ENCODE measurements at places on chromosomes 1 and 21.

DNA sequence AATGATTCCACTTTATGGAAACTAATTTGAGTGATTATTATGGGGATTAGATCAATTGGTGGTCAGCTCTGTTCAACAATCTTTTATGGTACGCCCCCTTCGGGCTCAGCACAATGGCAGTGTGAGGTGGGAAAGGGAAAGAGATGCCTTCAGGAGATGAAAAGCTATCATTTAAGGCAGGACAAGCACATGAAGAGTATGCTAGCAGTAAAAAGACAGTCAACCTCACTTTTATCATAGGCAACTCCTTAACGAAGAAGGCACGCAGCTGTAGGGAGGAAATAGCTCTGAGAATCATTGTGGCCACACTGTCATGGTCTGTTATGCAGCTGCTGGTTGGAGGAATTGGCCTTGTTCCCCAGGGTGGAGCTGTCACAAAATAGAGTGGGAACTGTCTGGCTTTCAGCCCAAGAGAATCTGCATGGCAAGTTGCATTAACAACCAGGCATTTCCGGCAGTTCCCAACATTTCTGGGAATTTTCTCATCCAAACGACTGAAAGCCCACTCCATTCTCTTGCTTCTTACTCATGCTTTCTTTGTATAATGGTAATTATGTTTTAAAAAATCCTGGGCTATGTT is 54.4 kb upstream of the BCL10 start:
- H3K27ac ChIP-seq = peak overlapping the region; percentile 98
- H3K27me3 ChIP-seq = no peaks in the 10 kb centered on the region
- H3K36me3 ChIP-seq = no peaks in the 10 kb centered on the region
- peak; percentile 95 for DNase-seq
- H3K4me3 ChIP-seq = no peak overlapping the region
- H3K4me1 ChIP-seq = peaks cover 89% of the 10 kb centered on the region

- H3K36me3 ChIP-seq = no peaks in the 10 kb centered on the region
- H3K4me1 ChIP-seq = no peaks in the 10 kb centered on the region
- DNase-seq = no peak
- peaks cover 8% of the 10 kb centered on the region for H3K27me3 ChIP-seq
- no peak overlapping the region for H3K27ac ChIP-seq
These were observed 2.0 kb downstream of the TSHB start for GRCh38 chr1:115031595-115031994.

GRCh38 chr1:246691622-246692495 is 32.4 kb upstream of the SCCPDH start:
- H3K4me3 ChIP-seq = no peak overlapping the region
- peaks cover 4% of the 10 kb centered on the region for H3K4me1 ChIP-seq
- no peak for DNase-seq
- no peaks in the 10 kb centered on the region for H3K27me3 ChIP-seq

DNA sequence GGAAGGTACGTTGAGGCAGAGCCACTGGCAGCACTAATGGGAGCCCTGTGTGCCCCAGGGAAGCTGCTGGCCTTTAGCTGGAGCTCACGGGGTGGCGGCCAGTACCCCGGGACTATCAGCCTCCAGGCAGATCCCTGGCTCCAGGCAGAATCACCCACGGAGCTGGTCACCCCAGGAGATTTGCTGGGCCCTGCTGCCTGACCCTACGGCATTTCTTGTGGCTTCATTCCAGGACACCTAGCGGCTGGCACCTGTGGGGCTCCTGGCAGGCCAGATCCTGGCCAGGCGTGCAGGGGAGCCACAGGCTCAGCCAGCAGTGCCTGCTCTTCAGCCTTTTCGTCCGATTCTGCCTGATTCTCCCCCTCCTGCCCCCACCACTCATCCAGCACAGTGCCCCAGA is 7.1 kb downstream of the PADI1 start:
- H3K36me3 ChIP-seq = no peaks in the 10 kb centered on the region
- H3K4me3 ChIP-seq = no peak overlapping the region
- no peak overlapping the region for H3K27ac ChIP-seq
- DNase-seq = no peak
- H3K27me3 ChIP-seq = no peaks in the 10 kb centered on the region

DNA sequence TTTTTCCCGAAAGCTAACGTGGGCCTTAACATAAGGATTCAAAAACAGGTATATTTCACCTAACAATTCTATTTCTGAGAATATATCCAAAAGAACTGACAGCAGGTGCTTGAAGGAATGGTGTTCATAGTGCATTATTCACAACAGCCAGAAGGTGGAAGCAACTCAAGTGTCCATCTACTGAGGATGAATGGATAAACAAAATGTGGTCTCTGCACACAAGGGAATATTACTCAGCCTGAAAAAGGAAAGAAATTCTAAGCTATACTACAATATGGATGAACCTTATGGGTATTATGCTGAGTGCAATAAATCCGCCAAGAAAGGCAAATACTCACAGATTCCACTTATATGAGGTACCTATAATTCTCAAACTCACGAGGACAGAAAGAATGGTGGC is 6.1 kb upstream of the RIPPLY3 start:
- H3K36me3 ChIP-seq = no peaks in the 10 kb centered on the region
- no peak overlapping the region for H3K4me3 ChIP-seq
- H3K27me3 ChIP-seq = peaks cover 6% of the 10 kb centered on the region

DNA sequence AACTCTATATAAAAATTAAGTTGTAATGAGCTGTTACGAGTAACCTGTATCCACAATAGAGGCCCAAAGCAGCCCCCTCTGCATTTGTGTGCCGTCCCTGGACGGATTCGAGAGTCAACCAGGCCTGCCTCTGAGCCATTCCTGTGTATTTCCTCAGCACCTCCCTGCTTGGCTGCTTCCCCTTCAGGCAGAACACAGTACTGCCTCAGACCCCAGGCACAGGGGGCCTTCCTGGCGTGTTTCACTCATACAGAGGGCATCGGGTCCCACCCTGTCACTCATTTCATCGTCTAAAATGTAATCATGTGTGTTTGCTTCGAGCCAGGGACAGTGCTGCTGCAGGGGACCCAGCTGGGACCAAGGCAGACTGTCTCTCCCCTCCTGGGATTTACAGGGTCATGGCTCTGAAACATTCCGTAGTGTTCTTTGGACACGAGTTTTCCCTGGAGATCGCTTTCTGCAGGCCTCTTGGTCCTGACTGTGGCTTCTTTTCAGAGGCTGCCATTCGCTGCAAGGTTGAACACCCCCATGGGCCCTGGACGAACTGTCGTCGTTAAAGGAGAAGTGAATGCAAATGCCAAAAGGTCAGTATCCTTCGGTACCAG is 19.4 kb downstream of the LGALS8 start:
- no peak overlapping the region for H3K27ac ChIP-seq
- H3K36me3 ChIP-seq = peaks cover 59% of the 10 kb centered on the region
- H3K27me3 ChIP-seq = no peaks in the 10 kb centered on the region
- H3K4me1 ChIP-seq = no peaks in the 10 kb centered on the region
- no peak overlapping the region for H3K4me3 ChIP-seq

- no peak overlapping the region for H3K27ac ChIP-seq
- peaks cover 14% of the 10 kb centered on the region for H3K4me1 ChIP-seq
- DNase-seq = peak; percentile 13
- H3K36me3 ChIP-seq = no peaks in the 10 kb centered on the region
- no peak overlapping the region for H3K4me3 ChIP-seq
- no peaks in the 10 kb centered on the region for H3K27me3 ChIP-seq
These were observed 4.2 kb upstream of the NVL start for GRCh38 chr1:224333939-224334786.

- H3K27ac ChIP-seq = no peak within 1 kb of the TSS
- H3K27me3 ChIP-seq = no peaks in the 10 kb centered on the region
- H3K4me1 ChIP-seq = no peaks in the 10 kb centered on the region
- no peaks in the 10 kb centered on the region for H3K36me3 ChIP-seq
- no peak within 1 kb of the TSS for H3K4me3 ChIP-seq
These were observed at the start of gene NFASC for GRCh38 chr1:204870160-204870912. Gene NFASC (plus strand): TSS chr1:204870862. CDS start chr1:204944316, 73,454 bp downstream.
